GM23248 (cell line): ENCODE measurements at places on chromosomes 12 and 14. TPM values are rescaled to one million over a fixed set of nuclear protein-coding genes. Genes with fewer than 3 reads are reported as not detected.

The RFLNA gene
- 4.6 and 4.9 TPM in 2 replicates for total RNA-seq

The RDH12 gene
- not detected in 2 replicates for total RNA-seq

The USP44 gene
- 0.25 and 0.76 TPM in 2 replicates for total RNA-seq

The TMPO gene
- 67.5 and 68.3 TPM in 2 replicates for total RNA-seq

The MNAT1 gene
- total RNA-seq, result 32.5 and 53.8 TPM in 2 replicates

The SEL1L gene
- total RNA-seq, result 69.2 TPM in 2 replicates

The ARMH4 gene
- 2.9 and 3.3 TPM in 2 replicates for total RNA-seq

The FRMD6 gene
- total RNA-seq, result 795 and 861 TPM in 2 replicates

The SLC6A13 gene
- not detected in 2 replicates for total RNA-seq
